GM12865 (cell line): ENCODE measurements at places on chromosomes 1 and 21.
A peak's percentile ranks its signal among the peaks of the same experiment; 100 is the strongest.

DNA sequence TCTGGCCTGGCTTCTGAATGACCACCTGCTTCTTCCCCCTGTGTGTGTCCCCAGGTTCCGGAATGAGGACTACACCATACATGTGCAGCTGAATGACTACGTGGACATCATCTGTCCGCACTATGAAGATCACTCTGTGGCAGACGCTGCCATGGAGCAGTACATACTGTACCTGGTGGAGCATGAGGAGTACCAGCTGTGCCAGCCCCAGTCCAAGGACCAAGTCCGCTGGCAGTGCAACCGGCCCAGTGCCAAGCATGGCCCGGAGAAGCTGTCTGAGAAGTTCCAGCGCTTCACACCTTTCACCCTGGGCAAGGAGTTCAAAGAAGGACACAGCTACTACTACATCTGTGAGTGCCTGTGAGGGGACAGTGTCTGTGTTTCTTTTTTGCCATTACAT, 3.6 kb downstream of the EFNA1 start:
- no peak for DNase-seq

- no peak for DNase-seq
Observed at GRCh38 chr1:24828183-24828886, 83.1 kb downstream of the CLIC4 start.

DNA sequence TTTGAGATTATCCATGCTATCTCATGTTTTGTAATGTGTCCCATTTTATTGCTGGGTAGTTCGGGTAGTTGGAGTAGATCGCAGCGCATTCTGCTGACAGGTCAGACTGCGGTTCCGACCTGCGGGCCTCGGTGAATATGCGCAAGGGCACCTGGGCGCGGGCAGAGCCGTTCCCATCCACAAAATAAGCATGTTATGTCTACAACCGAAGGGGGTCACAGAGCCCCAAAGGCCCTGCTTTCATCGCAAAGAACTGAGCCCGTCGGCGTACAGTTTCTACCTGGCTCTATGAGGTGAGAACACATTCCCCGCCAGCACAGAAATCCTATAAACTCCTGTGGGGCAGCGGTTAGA, 88.4 kb downstream of the PRKAB2 start:
- no peak for DNase-seq

- DNase-seq = peak; percentile 65
Observed at GRCh38 chr1:114979278-114979891, 50.2 kb upstream of the TSHB start.

- DNase-seq = no peak
Observed at GRCh38 chr21:22961258-22961657, 1963.0 kb downstream of the NCAM2 start.

DNA sequence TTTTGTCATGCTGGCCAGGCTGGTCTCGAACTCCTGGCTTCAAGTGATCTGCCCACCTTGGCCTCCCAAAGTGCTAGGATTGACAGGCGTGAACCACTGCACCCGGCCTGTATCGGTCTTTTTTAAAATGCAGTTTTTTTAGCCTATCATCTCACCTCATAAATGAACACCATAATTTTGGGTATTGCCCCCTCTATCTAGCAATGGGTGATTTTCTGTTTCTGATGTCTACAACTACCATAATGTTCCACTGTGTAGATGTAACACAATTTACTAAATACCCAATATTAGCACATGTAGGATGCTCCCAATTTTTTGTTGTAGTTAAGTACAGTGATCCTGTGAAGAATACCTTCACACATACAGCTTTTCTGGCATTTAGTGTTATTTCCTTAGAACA, 2.0 kb upstream of the CAMTA1 start:
- DNase-seq = no peak

DNA sequence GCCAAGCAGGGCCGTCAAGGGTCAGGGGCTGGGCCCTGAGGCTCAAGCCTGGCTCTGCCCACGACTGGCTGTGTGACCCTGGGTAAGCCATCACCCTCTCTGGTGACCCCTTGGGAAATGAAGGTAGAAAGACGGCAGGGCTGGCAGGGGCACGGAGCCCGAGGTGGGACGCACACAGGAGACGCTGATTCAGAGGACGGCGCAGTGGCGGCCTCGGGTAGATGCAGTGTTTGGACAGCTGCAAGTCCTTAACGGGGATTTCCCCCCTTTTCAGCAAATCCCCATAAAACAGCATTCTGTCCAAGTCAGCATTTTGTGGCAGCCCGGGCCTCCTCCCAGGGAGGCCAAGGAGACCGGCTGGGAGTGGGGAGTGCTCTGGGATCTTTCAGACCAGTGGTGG, 16.7 kb downstream of the COL8A2 start:
- DNase-seq = no peak

- DNase-seq = no peak
Observed at GRCh38 chr1:28074892-28075511, 13.4 kb downstream of the EYA3 start.

- DNase-seq = no peak
Observed at GRCh38 chr1:168057921-168058320, 78.8 kb downstream of the GPR161 start.

- DNase-seq = no peak
Observed at GRCh38 chr1:38370716-38371504, 324.3 kb upstream of the POU3F1 start.

DNA sequence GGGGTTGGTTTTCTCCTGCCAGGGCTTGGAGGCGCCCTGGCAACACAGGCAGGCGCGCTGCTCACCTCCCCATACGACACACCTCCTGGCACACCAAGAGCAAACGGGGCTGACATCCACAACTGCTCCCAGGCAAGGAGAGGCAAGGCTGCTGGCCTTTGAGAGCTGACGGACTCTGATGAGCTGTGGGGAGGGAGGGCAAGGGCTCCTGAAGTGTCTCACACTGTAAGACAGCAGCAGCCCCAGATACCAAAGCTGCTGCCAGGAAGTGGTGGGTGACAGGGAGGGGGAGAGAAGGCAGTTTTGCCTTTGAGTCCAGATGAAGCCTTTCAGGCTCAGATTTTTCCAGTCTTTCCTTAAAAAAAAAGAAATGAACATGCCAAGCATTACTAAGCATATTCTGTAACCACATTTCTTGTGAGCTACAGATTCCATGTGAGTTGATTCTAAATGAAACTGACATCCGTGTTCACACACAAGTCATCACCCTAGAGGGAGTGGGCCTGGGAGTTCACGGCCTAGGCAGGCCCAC, 24.3 kb downstream of the PGBD5 start:
- no peak for DNase-seq
